Neural crest cell (in vitro differentiated cells): ENCODE measurements at places on chromosomes 16 and 17.
A peak's percentile ranks its signal among the peaks of the same experiment; 100 is the strongest.

GRCh38 chr16:3022684-3023414 is 893 bp downstream of the HCFC1R1 start:
- peak overlapping the region; percentile 50 for H3K27ac ChIP-seq
- peaks cover 2% of the 10 kb centered on the region for H3K36me3 ChIP-seq
- H3K27me3 ChIP-seq, result peaks cover 35% of the 10 kb centered on the region
- H3K4me3 ChIP-seq, result peak overlapping the region; percentile 96

- no peak overlapping the region for H3K4me3 ChIP-seq
- peak overlapping the region; percentile 71 for H3K27ac ChIP-seq
- H3K4me1 ChIP-seq, result peaks cover 58% of the 10 kb centered on the region
- DNase-seq, result no peak
- peaks cover 3% of the 10 kb centered on the region for H3K36me3 ChIP-seq
Observed at GRCh38 chr17:82863941-82864712, 24.3 kb upstream of the ZNF750 start.

DNA sequence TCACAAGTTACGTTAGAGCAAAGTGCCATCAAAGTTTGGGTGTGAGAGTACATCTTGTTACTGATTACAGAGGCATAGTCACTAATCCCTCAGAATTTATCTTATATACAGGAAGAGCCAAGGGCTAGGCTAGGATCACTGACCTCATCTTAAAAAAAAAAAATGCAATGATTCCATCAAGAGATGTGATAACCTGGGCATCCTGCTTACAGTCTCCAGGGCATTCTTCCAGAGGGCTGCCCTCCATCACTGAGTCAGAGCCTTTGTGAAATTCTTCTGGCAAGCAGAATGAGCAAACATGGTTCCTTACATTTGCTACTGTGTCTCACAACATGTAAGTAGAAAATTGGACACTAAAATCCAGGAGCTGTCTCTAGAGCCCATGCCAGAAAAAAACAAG is 410.6 kb downstream of the ZFHX3 start:
- no peak for DNase-seq
- no peak overlapping the region for H3K4me3 ChIP-seq
- H3K27ac ChIP-seq, result no peak overlapping the region
- no peaks in the 10 kb centered on the region for H3K27me3 ChIP-seq
- peaks cover 29% of the 10 kb centered on the region for H3K36me3 ChIP-seq

- no peaks in the 10 kb centered on the region for H3K27me3 ChIP-seq
- H3K27ac ChIP-seq, result no peak overlapping the region
- no peaks in the 10 kb centered on the region for H3K4me1 ChIP-seq
- peaks cover 2% of the 10 kb centered on the region for H3K36me3 ChIP-seq
- no peak overlapping the region for H3K4me3 ChIP-seq
- DNase-seq, result no peak
Observed at GRCh38 chr16:88721815-88722755, 15.8 kb downstream of the CTU2 start.

DNA sequence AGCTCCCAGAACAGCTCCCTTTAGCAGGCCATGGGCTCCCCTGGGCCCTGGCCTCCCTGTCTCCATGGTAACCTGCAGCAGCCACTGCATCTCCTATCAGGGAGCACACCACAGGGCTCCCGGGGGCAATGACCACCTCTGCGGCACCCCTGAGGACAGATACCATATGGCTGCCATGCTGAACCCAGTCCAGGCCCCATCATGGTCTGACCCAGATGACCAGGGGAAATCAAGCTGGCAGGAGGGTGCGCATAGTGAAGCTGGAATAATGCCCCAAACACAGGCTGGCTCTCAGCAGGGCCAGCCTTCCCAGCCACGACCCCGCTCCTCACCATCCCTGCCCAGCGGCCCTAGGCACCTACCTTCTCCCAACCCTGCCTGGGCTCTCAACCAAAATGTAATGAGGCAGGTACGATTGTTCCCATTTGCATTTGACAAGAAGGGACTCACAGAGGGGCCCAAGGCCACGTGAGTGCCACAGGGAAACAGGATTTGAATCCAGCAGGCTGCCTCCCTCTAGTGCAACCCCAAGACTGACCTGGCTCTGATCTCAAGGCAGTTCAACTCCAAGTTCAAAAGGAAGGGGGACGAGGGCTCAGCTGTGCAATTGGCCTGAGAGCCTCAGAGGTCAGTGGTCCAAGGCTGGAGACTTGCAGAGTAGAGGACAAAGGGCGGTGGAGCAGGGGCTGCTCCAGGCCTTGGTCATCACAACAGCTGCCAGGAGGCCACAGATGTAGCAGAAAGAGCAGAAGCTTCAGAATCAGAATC is 2.4 kb downstream of the RUNDC3A start:
- no peak for DNase-seq
- H3K27ac ChIP-seq, result no peak overlapping the region
- peaks cover 25% of the 10 kb centered on the region for H3K4me1 ChIP-seq
- H3K4me3 ChIP-seq, result peak overlapping the region; percentile 64

- no peak overlapping the region for H3K4me3 ChIP-seq
- H3K27me3 ChIP-seq, result peaks cover 54% of the 10 kb centered on the region
- no peaks in the 10 kb centered on the region for H3K4me1 ChIP-seq
- no peak for DNase-seq
Observed at GRCh38 chr17:4632581-4632920, 8.9 kb downstream of the ALOX15 start.

- no peaks in the 10 kb centered on the region for H3K27me3 ChIP-seq
- peaks cover 5% of the 10 kb centered on the region for H3K36me3 ChIP-seq
- no peak overlapping the region for H3K27ac ChIP-seq
- DNase-seq, result no peak
- H3K4me1 ChIP-seq, result peaks cover 45% of the 10 kb centered on the region
Observed at GRCh38 chr17:21029036-21029435, 13.8 kb downstream of the USP22 start.

DNA sequence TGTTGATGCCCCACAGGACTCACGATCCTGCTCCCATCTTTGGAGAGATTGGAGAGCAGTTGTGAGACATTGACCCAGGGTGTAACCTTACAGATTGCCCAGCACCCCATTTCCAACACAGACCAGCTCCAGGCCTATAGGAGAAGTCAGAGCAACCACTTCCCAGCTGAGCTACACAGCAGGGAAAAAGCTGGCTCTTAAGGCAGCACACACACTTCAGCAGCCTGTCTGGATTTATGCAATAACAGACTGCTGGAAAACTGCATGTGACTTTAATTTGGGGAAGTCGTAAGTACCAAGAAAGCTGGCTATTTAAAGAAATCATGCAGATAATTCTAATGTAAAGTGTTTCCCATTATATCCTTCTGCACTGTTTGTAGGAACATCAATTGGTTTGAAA is 30.8 kb downstream of the NOG start:
- H3K36me3 ChIP-seq, result no peaks in the 10 kb centered on the region
- H3K27ac ChIP-seq, result no peak overlapping the region
- DNase-seq, result no peak

DNA sequence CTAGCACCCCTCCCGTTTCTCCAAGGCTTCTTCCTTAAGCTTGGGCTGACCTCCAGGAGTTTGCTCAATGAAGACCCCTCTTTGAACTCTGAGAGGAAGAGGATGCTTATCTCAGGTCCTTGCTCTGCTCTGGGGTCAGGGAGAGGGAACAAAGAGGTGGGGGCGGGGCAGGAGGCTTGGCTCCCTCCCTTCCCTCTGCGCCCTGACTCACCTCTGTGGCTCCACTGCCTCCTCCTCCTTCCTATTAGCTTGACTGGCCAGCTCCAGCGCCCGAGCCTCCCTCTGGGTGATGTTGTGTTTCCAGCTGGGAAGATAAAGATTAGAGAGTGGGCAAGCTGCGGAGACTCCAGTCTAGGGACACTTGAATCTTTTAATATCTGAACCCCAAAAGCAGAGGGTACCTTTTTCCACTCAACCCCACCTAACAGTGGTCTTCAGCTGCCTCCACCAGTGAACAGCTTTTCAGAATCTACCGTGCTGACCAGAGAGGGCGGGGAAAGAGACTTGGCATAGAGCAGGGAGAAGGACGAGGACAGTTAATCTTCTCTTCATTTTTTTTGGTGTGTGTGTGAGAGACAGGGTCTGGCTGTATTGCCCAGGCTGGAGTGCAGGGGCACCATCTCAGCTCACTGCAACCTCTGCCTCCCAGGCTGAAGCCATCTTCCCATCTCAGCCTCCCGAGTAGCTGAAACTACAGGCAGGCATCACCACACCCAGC is 6.7 kb downstream of the GIP start:
- H3K27ac ChIP-seq, result no peak overlapping the region
- H3K27me3 ChIP-seq, result peaks cover 13% of the 10 kb centered on the region

GRCh38 chr17:1946021-1946932 is 78.9 kb downstream of the RTN4RL1 start:
- no peak overlapping the region for H3K27ac ChIP-seq
- no peak for DNase-seq
- H3K27me3 ChIP-seq, result no peaks in the 10 kb centered on the region
- no peaks in the 10 kb centered on the region for H3K36me3 ChIP-seq
- no peak overlapping the region for H3K4me3 ChIP-seq
- H3K4me1 ChIP-seq, result peaks cover 18% of the 10 kb centered on the region

DNA sequence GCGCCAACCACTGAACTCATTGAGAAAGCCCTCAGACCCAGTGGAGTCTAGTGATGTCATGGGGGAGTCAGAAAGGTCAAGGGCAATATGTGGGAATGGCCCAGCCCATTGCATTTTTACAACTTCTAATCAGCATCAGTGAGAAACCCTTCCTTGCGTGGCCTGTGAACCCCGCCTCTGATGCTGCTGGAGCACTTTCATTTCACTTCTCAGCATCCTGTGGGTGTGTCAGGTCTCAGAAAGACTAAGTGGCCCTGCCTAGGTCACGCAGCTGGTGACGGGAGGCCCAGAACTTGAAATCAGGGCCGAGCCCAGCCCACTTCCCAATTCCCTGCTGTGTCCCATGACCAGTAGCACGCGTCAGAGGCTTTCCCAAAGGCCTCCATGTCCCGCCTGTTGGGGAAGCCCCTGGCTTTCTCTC is 6.1 kb downstream of the DNAI2 start:
- no peaks in the 10 kb centered on the region for H3K27me3 ChIP-seq
- no peak for DNase-seq
- peaks cover 34% of the 10 kb centered on the region for H3K4me1 ChIP-seq
- H3K27ac ChIP-seq, result no peak overlapping the region
- no peak overlapping the region for H3K4me3 ChIP-seq

DNA sequence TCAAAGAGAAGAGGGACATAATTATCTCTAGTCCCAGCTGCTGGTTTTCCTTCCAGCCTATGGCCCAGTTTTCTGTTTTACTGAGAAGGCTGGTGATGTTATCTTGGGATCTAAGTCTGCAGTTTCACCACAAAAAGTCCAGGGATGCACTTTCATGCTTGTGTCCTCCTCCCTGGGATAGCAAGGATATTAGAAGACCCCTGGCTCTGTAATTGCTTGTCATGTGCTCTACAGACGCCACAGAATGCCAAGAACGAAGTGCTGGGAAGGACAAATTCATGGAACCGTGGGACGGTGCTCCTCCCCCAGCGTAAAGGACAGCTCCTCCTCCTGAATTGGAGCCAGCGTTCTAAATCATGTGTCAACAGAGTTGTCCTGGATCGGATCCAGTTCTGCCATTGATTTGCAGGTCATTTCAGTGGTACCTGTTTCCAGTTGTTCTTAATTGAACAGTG is 8.6 kb downstream of the MAPT start:
- no peak overlapping the region for H3K27ac ChIP-seq

DNA sequence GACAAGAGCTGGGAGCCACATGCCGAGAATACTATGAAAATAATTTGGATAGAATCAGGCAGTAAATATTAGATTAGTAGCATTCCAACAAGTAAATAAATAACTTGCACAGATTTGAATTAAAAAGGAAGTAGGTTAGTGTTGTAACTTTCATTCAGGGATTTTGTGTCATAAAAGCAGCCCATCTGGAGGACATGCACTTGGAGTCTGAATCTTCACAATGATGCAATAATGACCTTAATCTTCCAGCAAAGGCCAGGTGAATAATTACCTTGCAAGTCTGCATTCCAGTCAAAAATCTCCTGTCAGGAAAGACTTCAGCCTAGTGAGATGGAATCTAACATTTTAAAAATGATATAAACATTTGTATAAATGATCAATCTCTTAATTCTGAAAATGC is 518.1 kb downstream of the KCNJ2 start:
- H3K4me3 ChIP-seq, result no peak overlapping the region
- H3K36me3 ChIP-seq, result peaks cover 4% of the 10 kb centered on the region
- peaks cover 19% of the 10 kb centered on the region for H3K4me1 ChIP-seq
- no peaks in the 10 kb centered on the region for H3K27me3 ChIP-seq

GRCh38 chr17:60076811-60077210 is 1.9 kb downstream of the HEATR6 start:
- no peaks in the 10 kb centered on the region for H3K36me3 ChIP-seq
- peak overlapping the region; percentile 56 for H3K4me3 ChIP-seq

DNA sequence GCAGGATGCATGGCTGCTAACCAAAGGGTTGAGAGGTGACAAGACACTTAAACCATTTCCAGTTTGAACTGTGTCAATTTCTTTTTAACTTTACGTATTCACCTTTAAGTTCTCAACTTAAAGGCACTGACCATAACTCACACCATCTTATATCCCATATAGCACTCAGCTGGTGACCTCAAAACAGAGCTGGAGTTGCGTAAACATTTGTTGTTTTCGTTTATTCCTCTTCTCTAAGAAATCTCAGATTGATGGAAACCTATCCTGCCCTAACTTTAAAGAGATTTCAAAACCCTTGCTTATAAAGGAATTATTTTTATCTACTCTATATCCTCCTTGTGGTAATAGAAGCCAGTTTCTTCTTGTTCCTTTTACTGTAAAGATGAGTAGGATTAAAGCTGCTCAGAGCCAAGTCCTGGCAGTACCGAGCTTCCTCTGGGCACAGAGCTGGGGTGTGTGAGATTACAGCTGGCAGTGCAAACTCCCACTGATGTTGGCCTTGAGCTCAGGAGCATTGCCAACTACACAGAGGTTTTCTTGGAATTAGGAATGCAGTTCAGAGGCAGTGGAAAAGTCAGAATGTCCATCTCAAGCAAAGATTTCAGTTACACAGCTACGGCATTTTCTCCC is 1.3 kb downstream of the KCTD2 start:
- no peak overlapping the region for H3K27ac ChIP-seq
- H3K27me3 ChIP-seq, result no peaks in the 10 kb centered on the region
- DNase-seq, result no peak
- H3K4me3 ChIP-seq, result peak overlapping the region; percentile 98
- H3K36me3 ChIP-seq, result peaks cover 6% of the 10 kb centered on the region

DNA sequence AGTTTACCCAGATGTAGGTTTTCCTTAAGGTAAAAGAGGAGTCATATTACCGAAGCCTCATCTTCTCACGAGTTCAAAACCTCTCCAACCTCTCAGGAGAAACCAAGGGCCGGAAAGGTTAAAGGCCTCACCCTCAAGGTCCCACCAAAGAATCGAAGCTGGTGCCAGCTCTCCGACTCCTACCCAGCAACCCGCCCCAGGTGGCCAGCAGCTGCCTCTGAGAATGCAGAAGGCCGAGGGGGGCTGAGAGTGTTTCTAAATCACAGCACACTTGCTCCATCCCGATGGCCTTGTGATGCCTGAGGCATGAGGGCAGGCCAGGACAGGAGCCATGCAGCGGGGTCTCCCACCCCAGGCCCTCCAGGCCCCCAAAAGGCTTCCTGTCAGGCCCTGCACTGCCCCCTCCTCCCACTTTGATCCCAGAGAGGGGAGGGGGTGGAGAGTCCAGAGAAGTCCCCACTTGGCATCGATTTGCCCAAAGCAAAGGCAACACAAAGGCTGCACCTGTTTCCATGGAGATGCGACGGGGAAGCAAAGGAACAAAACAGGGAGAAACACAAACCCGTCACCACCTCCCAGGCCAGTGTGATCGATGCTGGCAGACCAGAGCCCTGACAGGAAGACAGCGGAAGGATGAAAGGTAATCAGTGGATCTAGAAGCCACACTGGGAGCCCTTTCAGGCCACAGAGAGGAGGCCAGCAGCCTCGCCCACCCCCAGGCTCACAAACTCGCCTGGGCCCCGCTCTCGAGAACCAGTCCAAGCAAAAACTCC is 39.0 kb downstream of the CUEDC1 start:
- peak overlapping the region; percentile 87 for H3K4me3 ChIP-seq
- no peaks in the 10 kb centered on the region for H3K36me3 ChIP-seq
- H3K27ac ChIP-seq, result peak overlapping the region; percentile 99
- peaks cover 89% of the 10 kb centered on the region for H3K4me1 ChIP-seq
- H3K27me3 ChIP-seq, result no peaks in the 10 kb centered on the region
